ENCODE measurements at places on chromosomes 1 and 21. TPM values are rescaled to one million over a fixed set of nuclear protein-coding genes. Genes with fewer than 3 reads are reported as not detected.

The FAM151A gene
- total RNA-seq = not detected

GRCh38 chr1:222370913-222371675, 176.8 kb downstream of the HHIPL2 start:
- no peak for DNase-seq

DNA sequence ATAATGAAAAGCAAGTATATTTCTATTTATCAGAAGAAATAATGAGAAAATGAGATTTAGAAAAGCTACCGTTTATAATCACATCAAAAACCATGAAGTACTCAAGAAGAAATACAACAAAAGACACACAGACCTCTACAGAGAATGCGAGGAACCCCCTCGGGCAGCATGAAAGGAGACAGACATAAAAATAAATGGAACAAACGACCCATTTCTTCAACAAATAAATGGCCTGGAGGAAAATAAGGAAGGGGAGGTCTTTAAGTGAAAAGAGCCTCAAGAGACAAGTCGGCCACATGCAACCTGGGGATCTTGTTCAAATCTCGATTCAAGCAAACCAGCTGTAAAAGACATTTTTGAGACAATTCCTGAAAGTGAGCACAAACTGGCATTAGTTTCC, 6.0 kb downstream of the CFAP74 start:
- no peak for DNase-seq

DNA sequence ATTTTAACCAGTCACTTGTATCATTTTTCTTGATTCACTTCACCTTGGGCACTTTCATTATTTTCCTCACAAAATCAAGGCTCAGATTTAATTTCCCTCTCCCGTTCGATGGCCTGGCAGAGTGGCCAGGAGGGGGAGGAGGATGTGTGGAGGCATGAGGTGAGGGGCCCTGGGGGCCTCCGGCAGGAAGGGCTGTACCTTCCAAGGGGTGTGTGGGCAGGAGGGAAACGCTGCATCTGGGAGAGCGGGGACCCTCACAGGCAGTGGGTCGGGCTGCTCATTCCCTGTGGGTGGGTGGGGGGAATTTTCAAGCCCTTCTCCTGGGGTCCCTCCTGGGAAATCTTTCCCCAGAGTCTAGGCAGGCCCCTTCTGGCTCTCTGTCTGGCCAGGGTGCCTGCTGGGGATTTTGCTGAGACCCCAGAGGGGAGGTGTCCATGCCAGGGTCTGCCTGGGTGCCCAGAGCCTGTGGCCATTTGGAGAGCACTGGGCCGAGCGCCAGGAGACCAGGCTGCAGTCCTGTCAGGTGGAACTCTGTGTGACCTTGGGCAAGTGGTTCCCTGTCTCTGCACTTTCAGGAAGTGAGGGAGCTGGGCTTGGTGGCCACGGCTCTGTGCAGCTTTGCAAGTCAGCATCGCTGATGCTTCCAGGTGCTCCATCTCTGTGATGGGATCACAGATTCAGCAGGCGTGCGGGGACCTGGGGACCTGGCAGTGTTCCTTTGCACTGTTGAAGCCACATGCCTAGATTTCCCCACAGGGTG, 81.9 kb upstream of the C1orf174 start:
- DNase-seq = no peak

GRCh38 chr1:23444104-23444533, 19.6 kb upstream of the TCEA3 start:
- DNase-seq = no peak

DNA sequence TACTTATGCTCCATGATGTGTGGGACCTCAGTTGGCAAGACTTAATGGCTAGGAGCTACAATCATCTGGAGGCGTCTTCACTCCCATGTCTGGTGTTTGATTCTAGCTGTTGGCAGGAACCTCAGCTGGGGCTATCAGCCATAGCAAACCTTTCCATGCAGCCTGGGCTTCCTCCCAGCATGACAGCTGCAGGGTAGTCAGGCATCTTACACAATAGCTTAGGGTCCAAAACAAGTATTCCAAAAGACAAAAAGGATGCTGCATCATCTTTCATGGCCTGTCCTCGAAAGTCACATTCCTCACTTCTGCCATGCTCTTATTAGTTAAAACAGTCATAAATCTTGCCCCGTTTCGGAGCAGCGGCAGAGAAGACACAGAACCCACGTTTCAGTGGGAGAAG, 90.9 kb downstream of the LRRC8C start:
- DNase-seq = no peak

GRCh38 chr1:167950569-167950968, 13.7 kb upstream of the MPC2 start:
- no peak for DNase-seq
